Mesenteric fat pad (tissue), 1 donor: ENCODE measurements at places on chromosomes 7 and 10. TPM values are rescaled to one million over a fixed set of nuclear protein-coding genes. Genes with fewer than 3 reads are reported as not detected.

The CD36 gene
- 2,225 TPM for total RNA-seq

DNA sequence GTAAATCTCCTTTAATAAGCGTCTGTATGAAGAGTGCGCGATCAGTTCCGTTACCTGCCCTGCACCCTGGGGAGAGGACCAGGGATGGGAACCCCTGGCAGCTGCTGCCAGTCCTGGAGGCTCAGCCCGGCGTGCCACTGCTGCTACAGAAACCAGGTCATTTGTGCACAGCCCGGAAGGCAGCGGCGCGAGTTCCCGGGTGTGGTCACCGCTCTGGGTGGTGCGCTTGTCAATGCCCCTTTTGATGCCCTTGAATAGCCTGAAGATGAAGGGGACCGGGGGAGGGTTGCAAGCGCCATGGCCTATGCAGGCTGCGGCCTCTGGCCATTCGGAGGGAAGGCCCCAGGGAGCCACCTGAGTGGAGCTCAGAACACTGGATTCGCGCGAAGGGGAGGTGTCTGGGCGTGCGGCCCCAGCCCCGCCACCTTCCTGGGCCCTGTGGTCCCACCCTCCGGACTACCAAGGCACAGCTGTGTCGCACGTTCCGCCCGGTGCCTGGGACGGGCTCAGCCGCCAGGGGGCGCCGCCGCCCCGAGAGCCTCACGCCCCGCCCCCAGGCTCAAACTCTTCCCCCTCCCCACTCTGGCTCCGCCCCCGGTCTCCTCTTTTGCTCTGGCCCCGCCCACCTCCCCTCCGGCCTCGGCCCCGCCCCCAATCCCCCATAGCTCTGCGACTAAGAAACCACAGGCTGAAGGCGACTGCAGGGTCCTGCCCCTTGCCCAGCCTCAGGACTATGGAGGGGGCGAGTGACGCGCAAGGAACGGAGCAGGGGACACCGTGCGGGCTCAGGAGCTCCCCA is 16.5 kb downstream of the AP5Z1 start:
- no peak for DNase-seq

DNA sequence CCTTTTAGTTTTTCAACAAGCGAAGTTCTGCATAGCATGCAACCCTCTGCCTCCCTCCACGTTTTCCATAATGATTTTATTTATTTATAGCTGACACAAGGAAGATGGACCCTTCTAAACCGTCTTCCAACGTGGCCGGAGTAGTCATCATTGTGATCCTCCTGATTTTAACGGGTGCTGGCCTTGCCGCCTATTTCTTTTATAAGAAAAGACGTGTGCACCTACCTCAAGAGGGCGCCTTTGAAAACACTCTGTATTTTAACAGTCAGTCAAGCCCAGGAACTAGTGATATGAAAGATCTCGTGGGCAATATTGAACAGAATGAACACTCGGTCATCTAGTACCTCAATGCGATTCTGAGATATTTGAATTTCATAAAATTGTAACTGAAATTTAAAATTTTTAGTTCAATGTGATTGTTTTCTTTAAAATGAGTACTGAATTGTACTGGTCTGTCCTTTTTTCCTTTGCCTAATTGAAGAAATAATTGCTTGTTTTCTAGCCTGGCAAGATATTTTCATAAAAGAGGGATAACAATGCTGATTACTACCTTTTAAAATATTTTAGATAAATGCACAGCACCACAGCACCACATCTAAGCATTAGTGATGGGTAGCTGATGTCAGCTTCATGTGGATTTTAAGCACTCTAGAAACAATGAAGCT is 41.5 kb upstream of the SLC39A12 start:
- DNase-seq: no peak

- no peak for DNase-seq
These were observed 103.9 kb downstream of the LRRC4 start for GRCh38 chr7:127927348-127927696.

The GARIN1A gene
- total RNA-seq: 10.2 TPM

- DNase-seq: peak; percentile 53
These were observed 244.9 kb downstream of the SKAP2 start for GRCh38 chr7:26619348-26619984.

GRCh38 chr10:85187047-85187446 is 858.7 kb downstream of the CCSER2 start:
- DNase-seq: no peak

The GDF2 gene
- total RNA-seq: not detected

GRCh38 chr10:104028146-104028545 is 57.5 kb downstream of the COL17A1 start:
- DNase-seq: no peak

DNA sequence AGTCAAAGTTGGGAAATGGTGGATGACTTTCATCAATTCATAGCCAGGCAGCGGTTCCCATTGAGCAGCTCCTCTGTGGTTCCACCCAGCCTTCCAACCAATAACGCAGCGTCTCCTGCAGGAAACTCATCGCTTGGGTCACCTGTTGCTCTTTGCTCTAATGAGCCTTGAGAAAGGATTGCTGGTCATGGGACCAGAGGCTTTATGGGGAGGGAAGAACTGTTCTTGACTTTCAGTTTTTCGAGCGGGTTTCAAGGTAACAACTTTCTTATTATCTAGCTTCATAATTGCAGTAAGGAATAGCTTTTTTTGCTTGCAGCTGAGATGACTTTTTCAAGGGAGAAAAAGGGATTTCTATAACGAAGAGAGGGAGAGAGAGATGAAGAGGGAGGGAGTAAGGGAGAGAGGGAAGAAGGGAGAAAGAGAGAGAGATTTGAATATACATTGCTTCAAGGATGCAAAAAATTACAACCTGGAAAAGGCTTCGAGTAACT is 405 bp upstream of the ENTPD1 start:
- DNase-seq: no peak
